ENCODE measurements at places on chromosomes 5 and 9. TPM values are rescaled to one million over a fixed set of nuclear protein-coding genes. Genes with fewer than 3 reads are reported as not detected.

Gene TSSK1B
- 0.14 TPM for total RNA-seq

Gene CCDC112
- 6.7 TPM for total RNA-seq

Gene SLC22A4
- 10.9 TPM for total RNA-seq

GRCh38 chr5:158765407-158765806 is 334.3 kb downstream of the EBF1 start:
- DNase-seq = no peak
- H3K4me1 ChIP-seq = no peaks in the 10 kb centered on the region
- H3K4me3 ChIP-seq = no peak overlapping the region
- no peak overlapping the region for H3K27ac ChIP-seq

- no peaks in the 10 kb centered on the region for H3K36me3 ChIP-seq
- H3K4me3 ChIP-seq = no peak overlapping the region
- no peak for DNase-seq
These were observed 111.4 kb downstream of the PDE8B start for GRCh38 chr5:77321793-77322394.

DNA sequence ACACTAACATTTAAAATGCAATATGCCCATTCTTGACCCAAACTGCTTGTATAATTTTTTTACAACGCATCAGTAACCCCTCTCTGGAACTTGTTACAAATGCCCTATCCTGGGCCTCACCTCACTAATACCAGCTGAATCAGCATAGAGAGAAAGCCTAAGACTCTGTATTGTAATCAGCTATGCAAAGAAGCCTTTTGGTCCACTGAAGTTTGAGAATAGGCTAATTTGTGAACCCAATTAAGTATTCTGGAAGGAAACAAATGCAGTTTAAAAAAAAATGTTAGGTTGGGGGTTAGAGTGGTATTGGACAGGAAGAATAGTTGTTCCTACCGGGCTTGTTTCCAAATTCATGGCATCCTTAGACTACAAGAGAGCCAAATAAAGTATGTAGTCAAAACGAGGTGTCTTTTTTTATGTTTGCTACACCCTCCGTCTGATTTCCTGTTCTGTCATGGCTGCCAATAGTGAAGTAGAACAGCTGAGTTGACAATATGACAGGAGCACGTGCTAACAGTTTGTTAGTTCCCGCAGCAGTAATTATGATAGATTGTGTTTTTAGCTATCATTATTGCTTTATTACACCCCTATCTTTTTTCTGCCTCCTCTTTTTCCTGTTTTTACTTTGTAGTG is 1048.7 kb upstream of the NUDT12 start:
- no peaks in the 10 kb centered on the region for H3K4me1 ChIP-seq
- peak; percentile 64 for DNase-seq
- no peak overlapping the region for H3K27ac ChIP-seq
- H3K36me3 ChIP-seq = no peaks in the 10 kb centered on the region

- H3K4me3 ChIP-seq = no peak overlapping the region
- peaks cover 4% of the 10 kb centered on the region for H3K36me3 ChIP-seq
- H3K4me1 ChIP-seq = no peaks in the 10 kb centered on the region
- peak; percentile 87 for DNase-seq
- H3K27ac ChIP-seq = no peak overlapping the region
These were observed 37.6 kb upstream of the ORM1 start for GRCh38 chr9:114285166-114285867.

DNA sequence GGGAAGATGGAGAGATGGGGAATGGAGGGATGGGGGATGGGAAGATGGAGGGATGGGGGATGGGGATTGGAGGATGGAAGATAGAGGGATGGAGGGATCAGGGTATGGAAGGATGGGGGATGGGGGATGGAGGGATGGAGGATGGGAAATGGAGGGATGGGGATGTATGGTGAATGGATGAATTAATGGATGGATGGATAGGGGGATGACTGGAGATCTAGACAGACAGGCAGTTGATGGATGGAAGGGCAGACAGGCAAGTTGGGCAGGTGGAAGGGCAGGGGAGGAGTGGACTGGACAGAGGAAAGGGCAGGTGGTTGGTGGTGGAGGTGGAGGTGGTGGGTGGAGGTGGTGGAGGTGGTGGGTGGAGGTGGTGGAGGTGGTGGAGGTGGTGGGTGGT is 167.2 kb downstream of the C9orf50 start:
- H3K4me3 ChIP-seq = no peak overlapping the region
- H3K27me3 ChIP-seq = no peaks in the 10 kb centered on the region
- no peaks in the 10 kb centered on the region for H3K4me1 ChIP-seq
- no peaks in the 10 kb centered on the region for H3K36me3 ChIP-seq
- H3K27ac ChIP-seq = no peak overlapping the region
- DNase-seq = no peak

GRCh38 chr5:141100243-141100805 is at the start of gene PCDHB3:
TSS of gene PCDHB3 (plus strand) at chr5:141100473. CDS start at chr5:141100650, 177 bp downstream.
- peaks cover 1% of the 10 kb centered on the region for H3K27me3 ChIP-seq
- no peak within 1 kb of the TSS for H3K4me3 ChIP-seq
- no peak within 1 kb of the TSS for H3K27ac ChIP-seq
- DNase-seq = peak; percentile 55
- no peaks in the 10 kb centered on the region for H3K4me1 ChIP-seq

- DNase-seq = no peak
- peaks cover 18% of the 10 kb centered on the region for H3K4me1 ChIP-seq
- no peak overlapping the region for H3K4me3 ChIP-seq
These were observed 55.8 kb upstream of the PTCH1 start for GRCh38 chr9:95572381-95573151.

DNA sequence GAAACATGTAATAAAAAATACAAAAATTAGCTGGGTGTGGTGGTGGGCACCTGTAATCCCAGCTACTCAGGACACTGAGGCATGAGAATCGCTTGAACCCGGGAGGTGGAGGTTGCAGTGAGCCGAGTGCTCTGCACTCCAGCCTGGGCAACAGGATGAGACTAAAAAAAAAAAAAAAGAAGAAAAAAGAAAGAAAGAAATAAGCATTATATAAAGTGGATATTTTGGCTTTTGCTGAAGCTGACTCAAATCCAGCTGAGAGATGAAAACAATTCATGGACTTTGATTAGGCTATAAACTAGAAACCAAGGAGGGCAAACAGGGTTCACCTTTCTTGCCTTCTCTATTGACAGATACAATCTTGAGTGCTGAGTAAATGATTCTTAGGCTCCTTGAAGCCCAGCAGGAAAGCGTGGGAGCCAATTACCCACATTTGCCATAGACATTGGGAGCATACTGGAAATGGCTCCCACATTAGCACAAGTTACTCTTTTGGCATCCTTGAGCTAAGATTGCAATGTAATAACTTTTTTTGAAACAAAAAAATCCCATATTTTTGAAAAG is 2.4 kb upstream of the BTF3 start:
- H3K27me3 ChIP-seq = no peaks in the 10 kb centered on the region
- H3K4me1 ChIP-seq = peaks cover 2% of the 10 kb centered on the region
- H3K4me3 ChIP-seq = no peak overlapping the region
- H3K36me3 ChIP-seq = peaks cover 4% of the 10 kb centered on the region

- H3K4me3 ChIP-seq = no peak overlapping the region
- H3K4me1 ChIP-seq = peaks cover 16% of the 10 kb centered on the region
- H3K27me3 ChIP-seq = no peaks in the 10 kb centered on the region
- no peak overlapping the region for H3K27ac ChIP-seq
These were observed 80.3 kb upstream of the EQTN start for GRCh38 chr9:27377147-27377807.

GRCh38 chr5:138706655-138707480 is 46.4 kb upstream of the CTNNA1 start:
- no peaks in the 10 kb centered on the region for H3K27me3 ChIP-seq
- H3K4me3 ChIP-seq = no peak overlapping the region
- no peaks in the 10 kb centered on the region for H3K36me3 ChIP-seq

DNA sequence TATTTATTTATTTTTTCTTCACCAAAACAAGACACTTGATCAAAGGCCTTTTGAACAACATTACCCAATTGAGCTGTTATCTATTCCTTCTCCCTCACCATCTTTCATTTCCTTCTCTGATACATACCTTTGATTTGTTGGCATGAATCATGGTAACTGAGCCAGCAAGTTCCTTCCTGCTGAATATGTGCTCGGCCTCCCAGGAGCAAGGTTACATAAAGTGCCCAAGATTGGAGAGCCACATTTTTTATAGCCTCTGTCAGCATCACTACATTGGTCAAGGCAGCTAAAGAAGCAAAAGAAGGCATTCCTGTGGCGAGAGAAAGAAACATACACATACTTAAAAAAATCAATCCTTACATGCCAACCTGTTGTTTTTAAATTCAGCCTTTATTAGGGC is 369.6 kb downstream of the CYLC2 start:
- H3K27ac ChIP-seq = no peak overlapping the region
- no peaks in the 10 kb centered on the region for H3K36me3 ChIP-seq
- DNase-seq = no peak
- no peaks in the 10 kb centered on the region for H3K27me3 ChIP-seq
- no peaks in the 10 kb centered on the region for H3K4me1 ChIP-seq
- no peak overlapping the region for H3K4me3 ChIP-seq

Data from lung (tissue), 17 donors.